Mammary microvascular endothelial cell (primary cell): ENCODE measurements at places on chromosomes 7 and 10. TPM values are rescaled to one million over a fixed set of nuclear protein-coding genes. Genes with fewer than 3 reads are reported as not detected.

Gene MSS51
- total RNA-seq = 0.30 and 0.40 TPM in 2 replicates

Gene HOXA3
- total RNA-seq = 11.0 and 11.1 TPM in 2 replicates

Gene CEP55
- total RNA-seq = 83.6 and 85.5 TPM in 2 replicates

Gene UCMA
- total RNA-seq = not detected in 2 replicates

Gene SLC39A12
- total RNA-seq = not detected in 2 replicates

Gene JAKMIP3
- total RNA-seq = under 0.01 TPM in 1 of 2 replicates, not detected in the other

Gene CCDC172
- total RNA-seq = not detected in 2 replicates

Gene GPNMB
- total RNA-seq = 1.3 and 1.4 TPM in 2 replicates

Gene LRRC18
- not detected in 2 replicates for total RNA-seq

Gene NPFFR1
- total RNA-seq = not detected in 2 replicates

Gene PCDH15
- under 0.01 TPM in 1 of 2 replicates, not detected in the other for total RNA-seq

Gene TMEM120A
- 8.5 and 22.7 TPM in 2 replicates for total RNA-seq

Gene GSTO2
- total RNA-seq = 0.30 and 0.33 TPM in 2 replicates

Gene PRSS1
- total RNA-seq = not detected in 2 replicates

Gene ETV1
- 6.5 and 8.2 TPM in 2 replicates for total RNA-seq
